ENCODE measurements at places on chromosomes 12 and 14.

DNA sequence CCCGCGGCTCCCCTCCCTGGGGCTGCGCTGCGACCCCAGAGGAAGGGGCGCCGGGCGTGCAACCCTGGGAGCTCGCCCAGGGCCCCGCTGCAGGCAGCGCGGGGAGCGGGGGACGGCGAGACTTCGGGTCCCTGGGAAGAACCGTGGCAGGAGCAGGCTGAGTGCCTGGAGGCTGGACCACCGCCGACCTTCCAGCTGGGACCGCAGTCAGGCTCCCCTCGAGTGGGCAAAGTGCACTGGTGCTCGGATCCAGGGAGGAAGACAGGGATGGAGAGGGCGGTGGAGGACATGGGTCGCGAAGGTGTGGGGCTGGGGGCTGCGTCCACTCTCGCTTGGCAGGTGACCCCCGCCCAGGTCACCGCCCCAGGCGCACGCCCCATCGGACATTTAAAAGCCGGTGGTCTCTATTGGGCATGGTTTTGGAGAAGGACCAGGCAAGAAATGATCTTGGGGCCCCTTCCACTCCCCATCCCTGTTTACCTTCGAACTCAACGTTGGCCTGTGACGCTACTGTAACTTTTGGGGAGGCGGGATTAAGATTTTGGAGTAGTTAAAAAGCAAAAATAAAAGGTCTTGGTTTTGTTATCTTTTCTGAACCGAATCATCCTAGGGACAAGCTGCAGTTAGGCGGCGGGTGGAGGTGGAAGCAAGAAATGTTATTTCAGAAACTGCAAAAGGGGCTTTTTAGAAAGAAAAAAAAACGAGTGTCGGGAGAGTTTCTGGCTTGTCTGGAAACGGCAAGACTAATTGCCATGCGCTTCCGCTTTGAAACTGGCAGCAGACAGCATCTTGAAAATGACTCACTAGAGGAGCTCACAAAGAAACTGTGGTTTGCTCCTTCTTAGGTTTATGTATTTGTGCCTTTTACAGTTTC is 1.0 kb downstream of the ELK3 start:
- DNase-seq, result no peak

- DNase-seq, result no peak
Observed at GRCh38 chr12:52147367-52147963, 44.3 kb downstream of the KRT80 start.

DNA sequence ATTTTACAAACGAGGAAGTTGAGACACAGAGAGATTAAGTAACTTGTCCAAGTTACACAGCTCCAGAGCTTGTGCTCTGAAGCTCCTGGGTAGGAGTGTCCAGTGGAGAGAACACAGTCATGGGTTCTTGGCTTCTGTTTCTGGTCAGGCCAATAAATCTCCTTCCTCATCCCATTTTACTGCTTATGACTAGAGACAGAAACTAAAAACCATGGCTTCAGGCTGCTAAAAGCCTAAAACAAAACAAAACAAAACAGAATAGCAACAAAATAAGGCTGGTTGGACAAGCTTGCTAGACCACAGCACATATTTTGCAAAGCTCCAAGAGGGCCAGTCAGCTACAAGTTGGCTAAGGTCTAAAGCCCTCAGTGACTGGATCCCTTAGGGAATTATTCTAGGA is 49.8 kb downstream of the PTGER2 start:
- DNase-seq, result no peak

- DNase-seq, result no peak
Observed at GRCh38 chr12:61854902-61855301, 405.3 kb upstream of the USP15 start.

GRCh38 chr12:131137009-131137835 is 183.5 kb downstream of the ADGRD1 start:
- no peak for DNase-seq

DNA sequence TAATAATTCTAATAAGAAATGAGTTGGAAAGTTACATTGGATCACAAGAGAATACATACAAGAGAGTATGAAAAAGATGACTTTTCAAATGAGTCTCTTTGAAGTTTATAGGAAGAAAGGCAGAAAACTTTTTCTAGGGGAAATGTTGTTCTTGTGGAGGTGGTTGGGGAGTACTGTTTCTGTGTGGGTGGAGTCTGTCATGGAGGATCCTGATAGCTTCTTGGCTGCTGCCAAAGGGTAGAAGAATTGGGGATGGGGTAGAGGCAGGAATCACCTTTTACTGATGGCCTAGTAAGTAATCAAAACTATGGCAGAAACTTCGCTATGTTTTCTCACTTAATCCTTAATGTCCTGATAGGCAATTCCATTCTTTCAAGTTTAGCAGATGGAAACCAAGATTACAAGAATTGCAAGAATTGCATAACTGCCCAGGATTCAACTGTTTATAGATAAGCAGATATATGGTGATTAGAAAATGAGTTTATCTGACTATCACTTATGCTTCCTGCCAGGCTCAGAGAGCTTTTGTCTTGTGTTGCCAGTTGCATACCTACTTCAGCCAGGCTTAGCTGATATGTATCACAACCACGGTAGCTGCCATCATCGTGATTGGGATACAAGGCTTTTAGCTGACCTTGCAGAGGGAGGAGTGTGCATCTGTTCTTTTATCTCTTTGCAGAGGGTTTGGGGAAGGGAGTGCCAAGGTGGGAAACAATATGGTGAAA is 463.9 kb downstream of the TMTC2 start:
- no peak for DNase-seq

- no peak for DNase-seq
Observed at GRCh38 chr12:122399592-122400373, 22.7 kb downstream of the CLIP1 start.

GRCh38 chr14:98606041-98606640 is 665.9 kb downstream of the BCL11B start:
- DNase-seq, result no peak

- DNase-seq, result no peak
Observed at GRCh38 chr14:87014856-87015255, 978.1 kb downstream of the GALC start.

DNA sequence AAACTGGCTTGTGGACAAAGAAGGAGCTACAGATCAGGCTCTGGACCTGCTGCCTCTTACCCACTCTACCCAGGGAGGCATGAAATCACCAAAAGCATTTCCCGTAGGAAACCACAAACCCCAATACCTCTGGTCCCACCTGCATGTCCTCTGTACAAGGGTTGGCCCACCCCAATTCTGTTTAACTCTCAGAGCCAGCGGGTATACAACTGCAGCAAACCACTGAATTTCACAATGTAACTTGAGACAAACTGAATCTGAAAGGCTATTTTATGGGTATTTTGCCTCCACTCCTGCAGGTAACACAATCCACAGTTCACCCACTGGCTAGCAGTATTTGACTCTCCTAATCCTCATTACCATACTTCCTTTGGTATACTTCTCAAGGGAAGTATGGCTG is 16.5 kb downstream of the SIX1 start:
- no peak for DNase-seq

GRCh38 chr14:68975667-68976066 is 3.4 kb downstream of the ACTN1 start:
- DNase-seq, result no peak

DNA sequence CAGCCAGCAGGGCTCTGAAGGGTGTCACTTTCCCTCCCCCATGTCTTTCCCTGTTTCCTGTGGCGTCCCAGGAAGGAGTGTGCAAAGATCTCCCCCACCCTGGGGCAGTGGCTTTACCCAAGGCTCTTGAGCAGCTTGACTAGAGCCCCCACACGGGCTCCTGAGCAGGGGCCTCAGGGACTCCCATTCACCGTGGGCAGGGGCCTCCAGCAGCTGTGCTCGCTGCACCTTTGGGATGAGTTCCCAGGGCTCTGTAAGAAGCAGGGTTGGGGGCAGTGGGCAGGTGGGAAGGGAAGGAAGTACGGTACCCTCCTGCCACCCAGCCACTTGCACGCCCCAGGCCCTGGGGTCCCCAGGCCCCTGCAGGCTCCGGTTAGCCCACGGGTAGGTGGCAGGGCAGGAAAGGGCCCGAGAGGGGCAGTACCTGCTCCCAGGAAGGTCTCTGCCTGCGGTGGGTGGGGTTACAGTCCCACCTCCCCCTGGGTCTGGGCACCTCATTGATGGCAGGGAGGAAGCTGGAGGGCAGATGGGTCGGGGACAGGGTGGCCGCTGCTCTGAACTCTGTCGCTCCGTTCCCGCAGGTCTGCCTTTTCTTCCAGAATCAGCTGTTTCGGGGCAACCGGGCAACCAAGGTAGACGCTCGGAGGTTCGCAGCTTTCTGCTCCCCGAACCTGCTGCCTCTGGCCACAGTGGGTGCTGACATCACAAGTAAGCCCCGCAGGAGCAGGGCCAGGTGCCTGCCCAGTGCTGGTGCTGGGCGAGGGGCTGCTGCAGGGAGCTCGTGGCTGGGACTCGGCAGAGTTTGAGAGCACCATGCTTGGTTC is 13.0 kb downstream of the ASPG start:
- no peak for DNase-seq

DNA sequence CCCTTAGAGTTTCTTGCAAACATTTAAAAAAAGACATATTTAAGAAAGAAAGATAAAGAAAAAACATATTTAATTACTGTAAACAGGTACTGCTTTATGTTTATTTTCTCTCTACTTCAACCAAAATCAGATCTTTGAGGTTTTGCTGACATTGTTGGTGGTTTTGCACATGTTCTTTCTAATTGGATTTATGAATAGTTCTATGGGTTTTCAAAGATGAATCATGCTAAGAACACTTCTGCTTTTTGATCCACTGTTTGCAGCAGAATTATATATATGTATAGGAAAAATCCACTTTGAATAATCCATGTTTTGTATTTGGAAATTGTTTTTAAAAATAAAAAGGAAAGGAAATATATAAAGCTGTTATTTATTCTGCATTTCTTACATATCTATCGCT is 78.4 kb downstream of the FRMD6 start:
- DNase-seq, result no peak

DNA sequence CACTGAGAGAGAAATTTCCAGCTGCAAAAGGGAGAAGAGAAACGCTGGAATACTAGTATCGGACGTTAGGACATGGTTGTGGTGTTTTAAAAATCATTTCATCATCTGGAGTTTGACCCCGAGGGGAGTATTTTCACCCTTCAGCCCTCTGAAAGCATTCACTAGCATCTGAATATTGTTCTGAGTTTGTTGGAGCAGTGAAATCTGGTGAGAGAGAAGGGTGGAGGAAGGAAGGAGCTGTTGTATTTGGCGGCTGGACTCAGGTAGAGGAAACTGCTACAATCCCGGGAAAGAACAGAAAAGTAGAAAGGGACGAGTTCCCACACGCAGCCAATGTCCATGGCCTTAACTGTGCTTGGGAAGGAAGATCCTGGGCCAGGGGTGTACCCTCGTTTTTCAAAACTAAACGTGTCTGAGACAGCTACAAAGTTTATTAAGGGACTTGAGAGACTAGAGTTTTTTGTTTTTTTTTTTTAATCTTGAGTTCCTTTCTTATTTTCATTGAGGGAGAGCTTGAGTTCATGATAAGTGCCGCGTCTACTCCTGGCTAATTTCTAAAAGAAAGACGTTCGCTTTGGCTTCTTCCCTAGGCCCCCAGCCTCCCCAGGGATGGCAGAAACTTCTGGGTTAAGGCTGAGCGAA is 896 bp upstream of the CDKN1B start:
- DNase-seq, result no peak

- DNase-seq, result no peak
Observed at GRCh38 chr12:109763201-109763841, 49.7 kb downstream of the FAM222A start.

DNA sequence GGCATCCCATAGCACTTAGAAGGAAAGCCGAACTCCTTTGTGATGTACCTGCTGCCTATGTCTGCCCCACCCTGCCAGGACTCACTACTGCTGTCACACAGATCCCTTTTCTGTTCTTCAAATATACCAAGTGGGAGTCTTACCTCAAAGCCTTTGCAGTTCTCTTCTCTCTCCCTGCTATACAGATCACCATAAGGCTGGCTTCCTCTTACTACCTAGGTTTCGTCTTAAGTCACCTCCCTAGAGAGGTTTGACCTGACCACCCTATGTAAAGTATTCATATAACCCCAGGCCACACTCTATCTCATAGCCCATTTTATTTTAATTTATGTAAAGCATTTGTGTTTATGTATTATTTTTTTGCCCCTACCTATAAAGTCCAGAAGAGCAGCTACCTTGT is 117.6 kb downstream of the CRADD start:
- DNase-seq, result no peak

- no peak for DNase-seq
Observed at GRCh38 chr12:50297996-50298395, 14.7 kb upstream of the LIMA1 start.

DNA sequence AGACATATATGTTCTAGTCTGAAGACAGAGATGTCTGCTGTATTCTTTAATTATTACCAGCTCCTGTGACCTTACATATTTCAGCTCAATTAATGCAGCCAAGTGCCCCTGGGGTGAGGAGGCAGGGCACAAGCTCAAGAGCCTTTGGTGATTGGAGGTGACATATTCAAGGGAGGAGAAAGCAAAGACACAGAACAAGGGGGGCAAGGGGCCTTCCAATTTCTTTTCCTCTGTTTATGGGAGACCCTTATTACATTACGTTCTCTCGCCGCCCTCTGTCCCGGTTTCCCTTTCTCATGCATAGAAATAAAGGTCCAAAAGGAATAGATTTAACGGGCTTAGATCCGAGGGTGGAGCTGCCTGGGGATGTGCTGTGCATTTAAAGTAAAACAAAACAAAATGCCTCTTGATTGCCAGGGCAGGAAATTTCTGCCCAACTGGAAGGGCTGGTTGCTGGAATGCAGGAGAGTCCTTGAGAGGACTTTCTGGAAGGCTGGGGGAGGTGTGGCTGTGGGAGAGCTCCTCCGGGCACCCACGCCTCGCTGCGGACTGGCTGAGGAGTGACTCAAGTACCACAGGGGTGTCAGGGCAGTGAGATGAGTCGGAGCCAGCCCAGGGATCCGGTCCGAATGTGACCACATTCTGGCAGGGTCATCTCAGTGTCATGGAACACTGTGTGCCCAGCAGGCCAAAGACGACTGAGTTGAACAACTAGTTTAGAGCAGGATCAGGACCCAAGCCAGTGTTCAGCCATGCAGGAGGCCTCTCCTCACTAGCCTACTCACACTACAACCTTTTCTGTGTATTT is 32.1 kb upstream of the GSG1 start:
- no peak for DNase-seq

DNA sequence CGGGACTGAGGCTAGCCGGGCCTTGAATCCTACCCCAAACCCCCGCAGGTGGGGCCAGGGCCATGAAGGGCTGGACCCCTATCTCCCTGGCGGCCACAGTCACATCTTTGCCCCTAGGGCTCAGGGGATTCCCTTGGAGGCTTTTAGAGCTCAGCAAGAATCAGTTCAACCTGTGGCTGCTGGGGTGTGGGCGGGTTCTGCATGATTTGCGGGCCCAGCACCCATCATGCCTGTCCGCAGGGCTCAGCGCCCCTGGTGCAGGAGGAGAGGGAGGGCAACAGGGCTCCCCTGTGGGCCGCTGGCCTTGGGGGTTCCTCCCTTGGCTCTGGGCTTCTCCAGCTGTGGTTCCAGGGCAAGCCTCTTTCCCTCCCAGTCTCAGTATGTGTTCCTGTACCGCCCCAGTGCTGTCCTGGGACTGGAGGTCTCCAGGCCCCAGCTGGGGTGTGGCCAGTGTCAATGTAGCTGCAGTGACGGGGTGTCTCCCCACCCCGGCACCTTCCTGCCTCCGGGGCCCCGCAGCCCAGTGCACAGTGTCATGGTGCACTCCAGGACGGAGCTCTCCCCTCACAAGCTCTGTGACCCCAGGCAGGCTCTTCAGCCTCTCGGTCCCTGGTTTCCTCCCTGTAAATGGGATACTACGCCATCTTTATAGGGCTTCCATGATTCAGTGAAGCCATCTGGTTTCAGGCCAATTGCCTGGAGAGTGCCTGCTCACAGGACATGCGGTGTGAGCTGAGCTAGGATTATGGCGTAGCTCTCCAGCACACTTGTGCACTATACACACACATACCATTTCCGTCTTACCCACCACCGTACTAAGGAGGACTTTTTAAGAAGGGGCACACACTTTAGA is 9.9 kb upstream of the LBHD2 start:
- DNase-seq, result no peak

GRCh38 chr12:132124766-132125425 is 19.2 kb downstream of the DDX51 start:
- DNase-seq, result no peak
